Activated gamma-delta T cell treated with anti-CD3 and anti-CD28 coated beads, Interleukin-2, amount 50 U/mL, for 16 hours (primary cell): ENCODE measurements at places on chromosomes 6 and 20.

- DNase-seq: no peak
Measured at GRCh38 chr20:4369119-4369797, 352.5 kb upstream of the PRND start.

DNA sequence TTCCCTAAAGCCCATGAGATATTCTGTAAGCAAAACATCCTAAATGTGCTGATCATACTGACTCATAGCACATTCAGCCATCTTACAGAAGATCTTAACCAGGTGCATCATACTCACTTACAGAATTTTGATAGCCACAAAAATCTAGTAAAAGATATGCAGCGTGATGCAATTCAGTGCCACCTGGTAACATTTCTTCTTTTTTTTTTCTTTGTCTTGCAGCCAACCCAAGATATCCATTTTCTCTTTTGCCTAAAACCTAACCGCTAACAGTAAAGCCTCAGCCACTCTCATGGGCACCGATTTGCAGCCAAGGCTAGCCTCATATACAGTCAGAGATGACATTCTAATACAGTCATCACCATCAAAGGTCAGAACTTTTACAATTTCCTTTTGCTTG, 293.3 kb downstream of the HACE1 start:
- no peak for DNase-seq

GRCh38 chr6:154602296-154602695, 91.8 kb upstream of the CNKSR3 start:
- no peak for DNase-seq

DNA sequence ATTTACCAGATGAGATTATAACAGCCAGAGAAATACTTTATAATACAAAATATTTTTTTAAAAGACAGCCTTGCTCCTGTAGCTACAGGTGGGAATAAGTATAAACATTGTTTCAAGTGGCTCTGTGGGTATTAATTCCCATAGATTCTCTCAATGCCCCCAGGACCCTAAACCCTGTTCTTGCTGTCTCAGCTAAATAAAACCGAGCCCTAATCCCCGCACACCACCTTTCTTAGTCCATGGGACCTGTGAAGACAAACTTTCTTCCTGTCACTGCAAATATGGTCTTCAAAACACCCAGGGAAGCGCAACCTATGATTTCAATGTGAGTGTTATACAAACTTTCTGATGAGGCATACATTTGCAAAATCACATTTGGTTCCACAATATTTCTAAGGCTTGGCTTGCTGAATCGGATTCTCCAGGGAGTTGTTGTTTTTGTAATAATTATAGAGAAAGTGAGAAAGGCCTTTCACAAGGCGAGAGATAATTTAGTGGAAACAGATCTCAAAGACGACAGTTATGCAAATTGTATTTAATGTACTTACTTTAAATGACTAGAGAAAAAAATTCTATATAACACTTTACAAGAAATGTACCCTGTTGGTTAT, 11.1 kb downstream of the SMLR1 start:
- DNase-seq: no peak

DNA sequence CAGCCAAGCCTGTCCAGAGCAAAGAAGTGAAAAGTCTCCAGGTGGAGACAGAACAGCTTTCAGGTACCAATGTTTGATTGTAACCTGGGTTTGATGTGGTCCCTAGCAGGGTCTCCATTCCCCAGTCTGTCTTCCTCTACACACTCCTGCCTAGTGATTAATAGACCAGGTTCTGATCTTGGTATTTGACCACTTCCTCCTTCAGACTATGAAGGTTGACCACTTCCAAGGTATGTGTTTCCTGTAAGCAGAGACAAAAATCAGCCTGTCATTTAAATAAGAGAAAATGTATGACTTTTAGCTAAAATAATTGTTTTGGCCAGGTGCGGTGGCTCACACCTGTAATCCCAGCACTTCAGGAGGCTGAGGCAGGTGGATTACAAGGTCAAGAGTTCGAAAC, 41.8 kb upstream of the TOP1 start:
- DNase-seq: no peak

GRCh38 chr20:36307412-36308325, 1.5 kb downstream of the DLGAP4 start:
- no peak for DNase-seq

- no peak for DNase-seq
Measured at GRCh38 chr6:52494298-52495072, 74.3 kb downstream of the EFHC1 start.

DNA sequence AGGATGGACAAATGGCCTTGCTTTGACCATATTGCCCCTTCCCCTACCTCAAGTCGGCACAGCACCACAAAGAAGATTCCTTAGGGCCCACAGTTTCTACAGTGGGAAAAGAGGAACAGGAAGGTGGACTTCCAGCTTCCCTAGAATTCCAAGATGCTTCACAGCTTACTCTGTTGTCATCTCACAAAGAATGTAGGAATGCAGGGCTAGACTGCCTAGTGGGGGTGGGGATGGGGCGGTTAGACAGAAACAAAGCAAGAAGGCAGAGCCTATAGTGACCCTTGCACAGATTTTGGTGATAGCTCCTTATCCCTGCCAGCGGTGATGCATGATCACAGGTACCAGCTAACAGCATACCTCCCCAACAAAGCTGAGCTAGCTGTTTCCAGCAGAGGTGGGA, 607.6 kb upstream of the MAN1A1 start:
- no peak for DNase-seq

- no peak for DNase-seq
Measured at GRCh38 chr6:7615611-7616383, 25.8 kb downstream of the SNRNP48 start.

DNA sequence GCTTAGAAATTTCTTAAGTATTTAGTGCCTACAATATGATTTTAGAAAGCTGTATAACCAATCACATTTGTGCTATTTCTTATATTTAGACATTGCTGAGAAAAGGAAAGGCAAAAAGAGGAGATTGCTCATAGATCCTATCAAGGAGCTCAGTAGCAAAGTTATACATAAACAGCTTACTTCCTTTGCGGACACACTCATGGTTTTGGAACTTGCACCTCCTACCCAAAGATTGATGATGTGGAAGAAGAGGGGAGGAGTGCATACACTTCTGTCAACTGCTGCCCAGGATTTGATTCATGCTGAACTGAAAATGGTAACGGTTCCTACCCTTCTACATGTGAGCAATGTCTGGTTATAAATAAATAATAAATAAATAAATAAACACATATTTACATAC, 16.7 kb downstream of the RAD21L1 start:
- DNase-seq: no peak

- DNase-seq: no peak
Measured at GRCh38 chr6:43386492-43386891, 17.0 kb upstream of the ZNF318 start.

- no peak for DNase-seq
Measured at GRCh38 chr20:11652128-11652527, 265.6 kb upstream of the BTBD3 start.

GRCh38 chr6:14192216-14192788, 74.7 kb downstream of the CD83 start:
- no peak for DNase-seq

DNA sequence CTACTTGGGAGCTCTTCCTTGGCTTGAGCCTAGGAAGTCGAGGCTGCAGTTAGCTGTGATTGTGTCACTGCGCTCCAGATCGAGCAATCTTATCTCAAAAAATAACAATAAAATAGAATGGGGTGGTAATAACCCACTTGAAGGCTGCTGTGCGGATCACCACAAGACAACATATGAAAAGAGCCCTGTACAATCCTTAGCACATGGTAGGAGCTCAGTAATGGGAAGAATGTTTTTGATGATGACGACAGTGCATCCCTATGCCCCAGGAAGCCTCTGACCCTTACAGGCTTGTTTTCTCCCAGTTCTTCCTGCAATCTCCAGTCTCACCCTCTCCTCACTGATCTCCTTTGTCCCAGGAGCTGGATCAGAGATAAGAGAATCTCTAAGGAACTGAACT, 15.5 kb downstream of the SCUBE3 start:
- no peak for DNase-seq

DNA sequence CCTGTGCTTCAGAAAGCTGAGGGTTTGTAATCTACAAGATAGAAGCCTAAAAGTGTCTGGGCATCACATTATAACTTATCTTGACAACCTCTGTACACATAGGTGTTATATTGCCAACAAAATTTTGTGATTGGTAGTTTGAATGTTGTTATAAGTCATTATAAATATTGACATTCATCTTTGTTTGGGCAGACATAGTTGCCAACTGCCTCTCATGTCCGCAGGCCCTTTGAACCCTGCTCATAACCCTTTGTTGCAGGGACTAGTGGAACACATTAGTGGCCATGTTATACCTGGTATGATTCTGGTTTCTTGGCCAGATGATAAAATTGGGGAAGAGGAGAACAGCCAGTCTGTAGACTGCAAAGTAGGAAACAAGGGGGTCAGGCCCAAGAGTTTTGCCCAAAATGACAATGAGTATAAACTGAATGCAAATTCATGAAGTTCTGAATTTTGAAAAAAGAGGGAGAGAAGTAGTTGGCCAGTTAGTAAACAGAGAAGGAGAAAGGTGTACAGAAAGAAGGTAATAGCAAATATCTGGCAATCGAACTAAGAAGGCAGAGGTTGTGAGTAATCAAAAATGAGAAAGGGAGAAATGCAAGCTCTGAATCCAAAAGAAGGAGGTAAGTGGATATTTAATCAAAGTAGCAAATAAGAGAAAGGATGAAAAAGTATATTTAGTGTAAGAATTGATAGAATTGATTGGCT, 21.6 kb upstream of the LMBRD1 start:
- no peak for DNase-seq

DNA sequence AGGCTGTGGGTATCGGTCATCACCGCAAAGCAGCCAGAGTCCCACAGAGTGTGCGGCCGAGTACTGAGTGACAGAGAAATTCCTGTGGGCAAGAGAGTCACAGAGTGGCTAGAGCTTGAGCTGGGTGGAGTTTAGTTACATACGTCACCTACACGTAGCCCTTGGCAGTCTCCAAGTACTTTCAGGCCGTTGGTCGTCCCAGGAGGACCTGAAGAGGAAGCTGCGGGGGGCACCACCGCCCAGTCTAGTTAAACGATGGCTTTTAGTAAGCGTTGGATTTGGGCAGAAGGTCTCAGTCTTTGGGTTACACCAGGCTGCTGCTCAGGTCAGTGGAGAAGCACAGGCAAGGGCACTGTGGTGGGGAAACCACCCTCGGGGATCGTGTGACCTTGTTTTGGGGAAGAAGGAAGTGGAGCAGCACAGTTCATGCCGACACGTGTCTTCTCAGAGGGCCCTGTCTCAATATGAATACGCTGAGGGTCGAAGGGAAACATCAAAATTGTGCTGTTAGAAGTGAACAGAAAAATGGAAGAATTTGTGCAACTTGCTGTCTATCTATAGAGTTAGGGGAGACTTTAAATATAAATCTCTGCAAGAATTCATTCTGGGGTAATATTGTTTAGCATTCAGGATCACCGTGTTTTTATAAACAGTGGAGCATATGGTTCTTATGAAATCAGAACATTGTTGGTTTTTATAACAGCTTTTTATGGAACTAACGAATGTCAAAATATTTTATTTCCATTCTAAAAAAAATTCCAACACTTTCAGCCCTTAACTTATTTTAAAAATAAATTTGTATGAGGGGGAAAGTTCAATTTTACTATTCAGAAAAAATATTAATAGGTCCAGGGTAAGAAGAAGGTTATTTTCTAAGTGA, 28.6 kb downstream of the KIF25 start:
- DNase-seq: no peak

GRCh38 chr6:111837007-111837406, 36.2 kb downstream of the FYN start:
- no peak for DNase-seq

- peak; percentile 28 for DNase-seq
Measured at GRCh38 chr20:50464026-50464724, 46.0 kb upstream of the PTPN1 start.

DNA sequence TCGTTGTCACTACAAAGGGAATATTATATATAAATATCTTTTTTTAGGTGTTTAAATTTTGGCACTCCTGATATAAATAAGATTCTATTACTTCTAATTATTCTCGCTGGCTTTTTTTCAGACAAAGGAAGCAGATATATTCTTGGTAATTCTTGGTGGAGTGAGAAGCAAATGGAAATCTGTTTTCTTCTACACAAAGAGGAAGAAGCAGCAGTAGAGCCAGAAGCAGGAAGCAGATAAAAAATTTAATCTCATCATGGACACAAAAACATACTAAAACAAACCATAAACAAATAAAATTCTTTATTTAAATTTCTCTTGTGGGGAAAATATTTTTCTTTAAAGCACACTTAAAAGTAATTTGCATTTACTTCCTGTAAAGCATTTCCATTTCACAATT, 3.7 kb upstream of the KIAA0319 start:
- DNase-seq: no peak

DNA sequence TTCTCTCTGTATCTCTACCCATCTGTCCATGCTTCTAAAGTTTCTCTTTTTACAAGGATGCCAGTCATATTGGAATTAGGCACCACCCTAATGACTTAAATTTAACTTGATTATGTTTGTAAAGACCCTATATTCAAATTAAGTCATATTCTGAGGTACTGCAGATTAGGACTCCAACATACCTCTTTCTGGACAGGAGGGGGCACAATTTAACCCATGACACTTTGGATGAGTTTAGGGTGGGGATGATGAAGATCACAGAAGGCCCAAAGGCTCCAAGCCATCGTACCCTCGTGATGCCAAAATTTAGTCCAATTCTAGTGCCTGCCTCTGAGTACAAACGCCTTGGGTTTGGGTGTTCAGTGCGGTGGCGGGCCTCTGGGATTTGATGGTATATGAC, 15.0 kb upstream of the NKX2-2 start:
- DNase-seq: no peak

DNA sequence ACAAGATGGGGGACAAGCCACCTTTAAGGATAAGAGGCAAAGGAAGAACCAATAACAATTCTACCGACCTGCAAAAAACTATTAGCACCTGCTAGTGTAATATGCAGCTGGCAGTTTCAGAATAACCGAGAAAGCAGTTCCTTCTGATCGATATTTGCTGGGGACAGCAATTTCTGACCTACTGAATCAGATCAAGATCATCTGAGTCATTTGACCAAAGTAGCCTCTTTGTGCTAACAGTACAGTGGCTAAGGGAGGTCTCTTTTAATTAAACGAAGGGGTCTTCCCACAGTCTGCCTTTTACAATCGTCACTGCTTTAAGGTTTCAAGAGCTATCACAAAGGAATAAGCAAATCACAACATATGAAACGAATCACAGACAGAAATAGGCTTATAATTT, 318.9 kb downstream of the BTBD9 start:
- DNase-seq: no peak

- DNase-seq: no peak
Measured at GRCh38 chr6:13688692-13689196, 22.9 kb downstream of the RANBP9 start.

DNA sequence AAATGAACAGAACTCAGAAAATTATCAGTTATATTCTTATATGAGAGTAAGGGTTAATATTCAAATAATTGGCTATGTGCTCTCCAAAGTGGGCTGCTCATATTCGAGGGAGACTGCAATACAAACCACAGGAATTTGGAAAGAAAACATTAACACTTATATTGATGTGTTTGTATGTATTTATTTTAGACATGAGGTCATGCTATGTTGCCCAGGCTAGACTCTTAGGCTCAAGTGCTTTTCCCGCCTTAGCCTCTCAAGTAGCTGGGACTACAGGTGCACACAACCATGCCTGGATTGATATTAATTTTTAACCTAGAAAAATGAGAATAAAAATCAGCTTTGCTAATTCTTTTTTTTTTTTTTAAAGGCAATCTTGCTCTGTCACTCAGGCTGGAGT, 35.0 kb downstream of the BTBD9 start:
- no peak for DNase-seq
